ENCODE measurements at places on chromosomes 5 and 9. TPM values are rescaled to one million over a fixed set of nuclear protein-coding genes. Genes with fewer than 3 reads are reported as not detected.

GRCh38 chr5:108003178-108003577 lies 332.4 kb upstream of the EFNA5 start:
- DNase-seq = no peak

Gene LVRN
- total RNA-seq = 15.9 TPM

- no peak for DNase-seq
Measured at GRCh38 chr5:82707741-82708140, 369.5 kb downstream of the TMEM167A start.

DNA sequence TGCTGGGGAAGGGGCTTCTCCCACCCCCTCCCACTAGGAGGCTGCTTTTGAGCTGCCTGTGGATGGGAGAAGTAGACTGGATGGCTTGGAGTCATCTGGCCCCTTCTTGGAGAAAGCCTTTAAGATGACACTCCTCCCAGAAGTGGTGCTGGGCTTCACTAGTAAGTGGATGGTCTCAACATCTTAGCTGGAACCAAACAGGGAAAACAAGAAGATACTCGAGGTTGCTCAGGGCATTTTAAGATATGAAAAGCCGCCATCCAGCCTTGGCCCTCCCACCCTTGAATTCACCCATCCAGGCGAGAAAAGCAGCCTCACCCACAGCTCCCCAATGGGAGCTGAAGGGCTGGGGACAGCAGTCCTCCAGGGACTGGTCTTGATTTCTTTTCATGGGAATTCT lies 7.8 kb upstream of the SMIM32 start:
- no peak for DNase-seq

DNA sequence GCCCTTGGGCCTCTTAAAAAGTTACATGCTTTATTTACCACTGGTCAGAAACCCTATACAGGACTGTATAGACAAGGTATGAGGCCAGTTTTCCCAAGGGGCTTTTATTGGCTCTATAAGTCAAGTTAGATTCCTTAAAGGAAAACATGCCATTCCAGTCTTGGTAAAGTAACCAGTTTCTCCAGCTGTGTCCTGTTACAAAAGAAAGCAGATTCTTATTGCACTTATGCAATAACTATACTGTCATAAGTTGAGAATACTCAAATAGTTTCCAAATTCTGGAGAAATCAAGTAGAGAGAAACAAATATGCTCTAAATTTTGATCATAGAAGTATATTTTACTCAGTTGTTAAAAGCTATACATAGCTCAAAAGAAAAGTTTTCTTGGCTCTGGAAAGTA lies 47.2 kb downstream of the PTGS1 start:
- no peak for DNase-seq

Gene AQP7
- total RNA-seq = 323 TPM

- DNase-seq = no peak
Measured at GRCh38 chr9:135929656-135930445, 22.5 kb upstream of the CAMSAP1 start.

Gene DMRTA1
- 0.35 TPM for total RNA-seq

- no peak for DNase-seq
Measured at GRCh38 chr9:132531710-132532570, 50.5 kb upstream of the BARHL1 start.

Measured in mesenteric fat pad (tissue), 1 donor.